ENCODE measurements at places on chromosomes 1 and 21.

DNA sequence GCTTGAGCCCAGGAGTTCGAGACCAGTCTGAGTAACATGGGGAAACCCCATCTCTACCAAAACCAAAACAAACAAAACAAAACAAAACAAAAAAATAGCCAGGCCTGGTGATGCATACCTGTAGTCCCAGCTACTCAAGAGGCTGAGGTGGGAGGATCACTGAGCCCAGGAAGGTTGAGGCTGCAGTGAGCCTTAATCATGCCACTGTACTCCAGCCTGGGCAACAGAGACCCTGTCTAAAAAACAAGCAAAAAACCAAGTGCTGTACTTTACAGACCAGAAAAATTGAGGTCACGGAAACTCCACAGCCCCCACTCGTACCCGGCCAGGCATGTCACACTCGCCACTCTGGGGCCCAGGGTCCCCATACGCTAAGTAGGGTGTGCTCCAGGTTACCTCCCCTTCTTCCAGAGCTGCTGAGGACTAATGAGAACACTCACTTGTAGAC is 22.9 kb downstream of the ATP2B4 start:
- DNase-seq: peak; percentile 29

- DNase-seq: peak; percentile 66
Observed at GRCh38 chr1:31593770-31594632, 17.7 kb downstream of the TINAGL1 start.

DNA sequence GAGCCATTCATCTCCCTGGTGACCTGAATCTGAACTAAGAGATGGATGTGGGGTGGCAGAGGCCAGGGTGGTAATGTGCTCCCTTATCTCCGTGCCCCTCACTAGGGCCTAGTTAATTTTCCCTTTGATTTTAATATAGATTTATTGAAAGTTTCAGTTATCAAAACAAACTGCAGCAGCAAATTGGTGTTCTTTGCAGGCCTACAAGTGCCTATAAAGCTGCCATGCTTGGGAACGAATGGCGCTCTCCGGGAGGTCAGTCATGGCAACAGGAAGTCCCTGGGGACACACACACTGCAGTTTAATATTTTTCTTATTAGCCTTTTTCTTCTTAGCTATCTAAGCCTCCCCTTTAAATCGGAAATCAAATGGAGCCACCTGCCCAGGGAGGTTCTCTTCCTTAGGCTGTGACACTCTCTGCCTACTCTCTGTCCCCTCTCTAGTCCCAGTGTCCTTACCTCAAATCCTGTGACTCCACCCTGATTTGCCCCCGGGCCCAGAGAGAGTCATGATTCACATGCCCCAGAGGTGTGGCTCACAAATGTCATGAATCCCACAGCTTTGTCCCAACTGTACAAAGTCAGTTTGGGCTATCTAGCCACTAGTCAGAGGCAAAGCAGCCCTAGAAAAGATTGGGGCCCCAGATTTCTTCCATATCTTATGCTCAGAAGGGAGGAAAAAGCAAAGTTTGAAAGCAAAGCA is 4.3 kb upstream of the ERI3 start:
- no peak for DNase-seq

DNA sequence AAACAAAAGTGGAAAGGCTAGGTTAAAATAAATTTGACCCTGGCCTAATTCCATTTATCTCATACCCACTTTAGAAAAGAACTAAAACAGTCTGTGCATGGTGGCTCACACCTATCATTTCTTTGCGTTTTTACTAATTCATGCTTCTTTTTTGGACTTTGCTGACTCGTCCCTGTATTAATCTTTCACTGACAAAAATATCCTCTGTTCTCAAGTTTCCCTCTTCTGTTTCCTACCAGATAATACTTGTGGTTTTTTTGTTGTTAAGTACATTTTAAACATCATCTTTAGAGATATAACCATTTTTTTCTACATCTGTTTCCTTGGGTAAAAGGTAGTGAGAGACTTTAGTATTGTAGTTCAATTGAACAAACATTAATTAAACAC is 11.5 kb downstream of the CNST start:
- no peak for DNase-seq

DNA sequence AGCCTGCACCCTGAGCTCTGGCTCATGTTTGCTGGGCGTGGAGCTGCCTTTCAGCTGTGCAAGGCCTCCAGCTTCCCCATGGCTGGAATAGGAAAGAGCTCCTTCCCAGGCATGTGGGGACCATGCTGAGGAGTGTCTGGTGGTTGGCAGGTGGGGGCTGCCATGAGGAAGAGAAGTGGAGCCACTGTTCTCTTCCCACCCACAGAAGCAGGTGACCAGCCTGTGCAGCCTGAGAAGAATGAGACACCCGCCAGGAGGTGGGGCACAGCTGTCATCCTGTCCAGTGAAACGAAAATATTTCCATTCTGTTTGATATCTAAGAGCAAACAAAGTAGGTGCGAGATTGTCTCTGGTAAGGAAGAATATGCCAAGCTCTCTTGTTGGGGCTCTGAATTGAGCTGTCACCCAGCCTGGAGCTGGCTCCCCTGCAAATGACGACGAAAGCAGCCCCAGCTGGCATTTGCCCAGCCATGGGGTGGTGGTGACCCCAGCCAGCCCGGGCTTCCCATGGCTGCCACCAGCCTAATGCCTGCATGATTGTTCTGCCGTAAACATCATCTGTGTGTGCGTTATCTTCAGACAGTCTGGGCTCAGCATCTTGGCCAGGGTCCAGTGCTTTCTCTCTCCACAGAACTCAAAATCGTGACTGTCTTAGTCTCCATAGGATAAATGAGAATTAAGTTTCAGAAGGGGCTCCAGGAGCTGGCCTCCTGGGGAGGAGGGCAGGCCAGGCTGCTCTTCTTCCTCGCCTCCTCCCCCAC is 429.8 kb upstream of the VAMP3 start:
- DNase-seq: no peak

- no peak for DNase-seq
Observed at GRCh38 chr1:56255516-56256152, 323.7 kb downstream of the PLPP3 start.

DNA sequence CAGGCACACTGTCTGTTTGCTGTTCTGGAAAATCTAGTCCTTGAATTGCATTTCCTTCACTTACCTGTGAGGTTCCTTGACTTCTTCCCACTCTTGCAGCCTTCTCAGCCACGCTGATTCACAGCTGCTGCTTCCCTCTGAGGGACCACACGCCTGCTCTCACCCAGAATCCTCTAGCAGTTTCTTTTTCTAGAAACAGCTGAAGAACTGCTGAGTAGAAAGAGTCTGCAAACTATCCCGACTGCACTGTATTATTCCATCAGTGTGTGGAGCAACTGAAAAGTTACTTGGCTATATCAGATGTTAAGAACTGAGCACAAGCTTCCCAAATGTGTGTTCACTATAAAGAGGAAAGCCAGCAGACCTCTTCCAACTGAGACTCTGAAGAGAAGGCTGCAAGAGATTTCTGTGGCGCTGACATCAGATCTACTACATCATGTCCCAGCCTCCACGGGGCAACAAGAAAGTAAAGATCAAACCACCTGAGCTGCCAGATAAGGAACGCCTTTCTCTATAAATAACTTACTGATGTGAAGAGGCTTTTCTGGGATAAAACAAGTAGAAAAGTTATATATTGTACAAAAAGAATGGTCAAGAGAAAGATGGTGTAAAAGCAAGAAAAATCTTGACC is 226.6 kb downstream of the RERE start:
- DNase-seq: no peak

Measured in activated gamma-delta T cell treated with Interleukin-2 at 50 U/mL for 16 hours (primary cell).